ENCODE measurements at places on chromosomes 6 and 20.

DNA sequence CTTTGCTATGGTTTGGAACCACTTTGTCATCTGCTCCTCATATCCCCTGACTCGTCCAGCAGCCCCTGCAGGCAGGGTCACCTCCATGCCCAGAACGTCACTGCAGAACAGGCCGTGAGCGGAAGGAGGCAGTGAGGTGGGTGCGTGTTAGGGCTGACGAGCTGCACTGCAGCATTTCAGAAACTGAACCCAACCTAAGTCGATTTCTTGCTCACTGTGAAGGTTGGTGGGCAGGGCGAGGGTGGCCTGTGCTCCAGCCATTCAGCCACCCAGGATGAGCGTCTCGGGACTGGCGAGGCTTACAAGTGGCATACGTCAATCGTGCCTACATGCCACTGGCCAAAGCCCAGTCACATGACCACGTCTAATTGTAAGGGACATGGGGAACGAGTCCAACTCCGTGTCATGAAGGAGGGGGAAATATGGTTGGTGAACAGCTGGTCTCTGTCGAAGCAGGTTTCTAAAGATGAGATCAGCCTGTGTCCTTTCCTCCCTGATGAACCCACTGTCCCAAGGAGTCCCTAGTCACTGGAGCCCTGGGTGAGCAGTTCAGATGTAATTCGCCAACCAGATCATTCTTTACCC lies 289.1 kb downstream of the TAF4 start:
- no peaks in the 10 kb centered on the region for H3K4me1 ChIP-seq
- H3K36me3 ChIP-seq, result no peaks in the 10 kb centered on the region
- no peak overlapping the region for H3K27ac ChIP-seq
- DNase-seq, result no peak
- H3K27me3 ChIP-seq, result no peaks in the 10 kb centered on the region
- no peak overlapping the region for H3K4me3 ChIP-seq

- H3K36me3 ChIP-seq, result no peaks in the 10 kb centered on the region
- DNase-seq, result no peak
- peaks cover 3% of the 10 kb centered on the region for H3K4me1 ChIP-seq
- H3K27ac ChIP-seq, result no peak overlapping the region
Observed at GRCh38 chr6:136820561-136820960, 1.8 kb upstream of the PEX7 start.

- no peaks in the 10 kb centered on the region for H3K27me3 ChIP-seq
- no peak overlapping the region for H3K4me3 ChIP-seq
- peaks cover 25% of the 10 kb centered on the region for H3K4me1 ChIP-seq
- DNase-seq, result no peak
- no peak overlapping the region for H3K27ac ChIP-seq
- no peaks in the 10 kb centered on the region for H3K36me3 ChIP-seq
Observed at GRCh38 chr6:124995131-124995530, 32.9 kb downstream of the RNF217 start.

DNA sequence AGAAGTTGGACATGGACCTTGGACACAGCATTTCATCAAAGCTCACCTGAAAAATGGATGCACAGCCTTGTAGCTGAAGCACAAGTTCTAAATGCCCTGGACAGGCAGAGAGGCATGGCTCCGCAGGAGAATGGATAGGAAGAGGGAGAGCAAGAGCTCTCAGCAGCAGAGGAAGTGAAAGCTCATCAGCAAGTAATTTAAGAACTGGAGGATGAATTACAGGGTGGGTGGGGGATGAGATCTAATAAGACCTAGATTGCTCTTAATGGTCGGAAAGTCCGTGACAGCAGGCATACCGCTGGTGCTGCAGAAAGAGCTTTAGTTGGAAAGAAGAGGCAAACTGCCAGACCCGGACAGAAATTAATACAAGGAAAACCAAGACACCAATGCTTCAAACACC lies 37.3 kb upstream of the SAYSD1 start:
- H3K27ac ChIP-seq, result no peak overlapping the region
- H3K27me3 ChIP-seq, result no peaks in the 10 kb centered on the region
- no peak overlapping the region for H3K4me3 ChIP-seq
- no peaks in the 10 kb centered on the region for H3K36me3 ChIP-seq

GRCh38 chr20:38393259-38393658 lies 41.9 kb downstream of the SNHG17 start:
- no peaks in the 10 kb centered on the region for H3K36me3 ChIP-seq
- no peak for DNase-seq
- H3K27ac ChIP-seq, result no peak overlapping the region
- no peak overlapping the region for H3K4me3 ChIP-seq
- H3K27me3 ChIP-seq, result no peaks in the 10 kb centered on the region

Data from thyroid gland (tissue), 4 donors.